ENCODE measurements at places on chromosomes 7 and 10.

GRCh38 chr7:105887569-105888189 lies 11.3 kb upstream of the ATXN7L1 start:
- DNase-seq = no peak

DNA sequence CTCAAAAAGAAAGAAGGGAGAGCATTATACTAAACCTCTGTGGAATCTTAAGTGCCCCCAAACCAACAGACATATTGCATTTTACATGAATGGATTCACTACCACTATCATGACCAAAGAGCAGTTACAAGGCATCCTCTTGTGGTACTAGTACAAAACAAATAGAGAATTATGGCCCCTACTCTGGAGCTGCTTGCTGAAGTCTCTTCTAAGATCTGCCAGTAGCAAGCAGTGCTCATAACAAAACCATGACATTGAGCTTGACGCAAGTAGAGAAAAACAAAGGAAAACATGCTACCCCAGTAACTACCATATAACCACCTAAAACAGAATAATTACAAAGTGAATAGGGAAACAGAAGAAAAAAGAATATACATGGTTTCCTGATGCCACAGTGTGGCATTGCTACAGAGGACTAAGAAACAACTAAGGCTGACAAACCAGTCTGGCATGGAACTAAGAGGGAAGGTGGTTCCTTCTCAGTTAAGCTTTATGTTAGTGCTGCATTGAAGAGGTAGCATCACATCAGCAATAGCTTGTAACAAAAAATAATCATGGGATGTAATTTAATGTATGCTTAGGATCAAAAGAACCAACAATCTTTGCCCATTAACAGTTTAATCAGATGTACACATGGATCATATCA lies 150.2 kb upstream of the AGR3 start:
- no peak for DNase-seq

DNA sequence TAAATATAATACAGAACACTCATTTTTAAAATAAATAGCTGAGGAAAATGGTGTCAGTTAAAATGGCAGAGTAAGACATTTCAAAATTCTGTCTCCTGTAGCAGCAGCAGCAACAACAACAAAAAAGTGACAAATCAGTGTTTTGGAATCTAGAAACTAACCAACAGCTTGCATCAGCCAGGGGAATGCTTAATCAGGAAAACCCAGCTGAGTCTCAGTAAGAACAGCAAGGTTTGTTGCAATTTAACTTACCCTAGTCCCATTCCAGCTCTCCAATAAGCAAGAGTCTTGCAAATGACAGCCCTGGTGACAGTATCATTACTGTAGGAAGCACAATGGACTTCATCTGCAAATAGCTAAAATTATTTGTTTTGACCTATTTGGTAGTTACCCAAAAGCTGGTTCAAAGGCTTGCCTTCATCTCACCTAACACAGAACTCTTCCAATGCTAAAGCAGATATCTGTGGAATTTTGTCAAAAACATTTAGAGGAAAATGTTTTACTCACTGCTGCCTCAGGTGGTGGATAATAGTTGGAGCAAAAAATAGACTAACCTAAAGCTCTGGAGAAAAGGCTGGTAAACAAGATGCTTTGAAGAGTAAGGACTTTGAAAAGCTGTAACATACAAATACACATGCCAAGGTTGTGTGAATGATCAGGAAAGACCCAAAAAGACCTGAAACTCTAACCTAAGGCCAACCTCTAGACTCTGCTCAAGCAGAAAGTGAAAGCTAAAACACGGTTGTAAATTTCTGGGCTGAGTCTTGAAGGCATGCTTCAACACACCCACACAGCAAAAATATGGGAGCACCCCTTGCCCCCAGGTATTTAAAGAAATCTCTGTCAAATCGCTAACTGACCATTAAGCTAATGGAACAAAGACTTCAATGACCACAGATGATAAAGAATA lies 9.9 kb upstream of the ARHGAP22 start:
- no peak for DNase-seq

- DNase-seq = no peak
Measured at GRCh38 chr7:49618028-49618427, 155.4 kb upstream of the VWC2 start.

GRCh38 chr10:120942806-120943413 lies 91.7 kb downstream of the WDR11 start:
- peak; percentile 66 for DNase-seq

DNA sequence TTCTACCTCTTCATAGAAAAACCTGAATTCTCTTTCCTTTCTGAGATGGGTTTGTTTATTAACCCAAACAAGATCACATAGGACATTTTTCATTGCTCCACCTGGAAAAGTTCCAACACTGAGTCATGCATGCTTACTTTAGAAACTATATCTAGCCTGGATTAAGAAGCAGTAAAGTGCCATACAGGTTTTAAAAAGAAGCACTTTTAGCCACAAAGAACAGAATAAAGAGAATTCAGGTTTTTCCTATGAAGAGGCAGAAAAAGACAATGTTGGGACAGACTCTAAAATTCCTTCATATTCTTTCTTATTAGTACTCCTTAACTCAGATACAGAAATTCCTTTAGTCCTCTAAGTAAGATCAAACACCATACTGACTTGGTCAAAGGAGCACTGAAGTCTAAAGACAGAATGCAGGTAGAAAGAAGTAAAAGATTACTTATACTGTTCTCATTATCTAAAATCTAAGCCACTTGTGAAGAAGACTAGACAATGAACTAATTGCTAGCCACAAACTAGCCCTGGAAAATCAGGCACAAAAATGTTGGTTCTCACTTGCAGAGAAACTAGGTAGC lies 241.3 kb downstream of the ANK3 start:
- no peak for DNase-seq

- DNase-seq = no peak
Measured at GRCh38 chr7:158160199-158160598, 427.4 kb downstream of the PTPRN2 start.

DNA sequence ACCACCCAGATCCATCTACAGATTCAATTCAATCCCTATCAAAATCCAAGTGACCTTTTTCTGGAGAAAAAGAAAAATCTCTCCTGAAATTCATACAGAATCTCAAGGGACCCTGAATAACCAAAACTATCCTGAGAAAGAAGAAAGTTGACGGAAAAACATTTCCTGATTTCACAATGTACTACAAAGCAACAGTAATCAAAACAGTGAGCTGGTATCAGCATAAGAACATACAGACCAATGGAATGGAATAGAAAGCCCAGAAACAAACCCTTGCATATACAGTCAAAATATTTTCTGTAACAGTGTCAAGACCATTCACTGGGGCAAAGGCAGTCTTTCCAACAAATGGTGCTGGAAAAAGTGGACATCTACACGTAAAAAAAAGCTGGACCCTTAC lies 89.9 kb downstream of the JMJD1C start:
- DNase-seq = no peak

- no peak for DNase-seq
Measured at GRCh38 chr7:139049936-139050335, 14.1 kb upstream of the ZC3HAV1L start.

GRCh38 chr10:123236126-123236525 lies 81.9 kb downstream of the BUB3 start:
- DNase-seq = no peak

All from hematopoietic multipotent progenitor cell (in vitro differentiated cells).